GM03348 (cell line): ENCODE measurements at places on chromosomes 7 and 10.

DNA sequence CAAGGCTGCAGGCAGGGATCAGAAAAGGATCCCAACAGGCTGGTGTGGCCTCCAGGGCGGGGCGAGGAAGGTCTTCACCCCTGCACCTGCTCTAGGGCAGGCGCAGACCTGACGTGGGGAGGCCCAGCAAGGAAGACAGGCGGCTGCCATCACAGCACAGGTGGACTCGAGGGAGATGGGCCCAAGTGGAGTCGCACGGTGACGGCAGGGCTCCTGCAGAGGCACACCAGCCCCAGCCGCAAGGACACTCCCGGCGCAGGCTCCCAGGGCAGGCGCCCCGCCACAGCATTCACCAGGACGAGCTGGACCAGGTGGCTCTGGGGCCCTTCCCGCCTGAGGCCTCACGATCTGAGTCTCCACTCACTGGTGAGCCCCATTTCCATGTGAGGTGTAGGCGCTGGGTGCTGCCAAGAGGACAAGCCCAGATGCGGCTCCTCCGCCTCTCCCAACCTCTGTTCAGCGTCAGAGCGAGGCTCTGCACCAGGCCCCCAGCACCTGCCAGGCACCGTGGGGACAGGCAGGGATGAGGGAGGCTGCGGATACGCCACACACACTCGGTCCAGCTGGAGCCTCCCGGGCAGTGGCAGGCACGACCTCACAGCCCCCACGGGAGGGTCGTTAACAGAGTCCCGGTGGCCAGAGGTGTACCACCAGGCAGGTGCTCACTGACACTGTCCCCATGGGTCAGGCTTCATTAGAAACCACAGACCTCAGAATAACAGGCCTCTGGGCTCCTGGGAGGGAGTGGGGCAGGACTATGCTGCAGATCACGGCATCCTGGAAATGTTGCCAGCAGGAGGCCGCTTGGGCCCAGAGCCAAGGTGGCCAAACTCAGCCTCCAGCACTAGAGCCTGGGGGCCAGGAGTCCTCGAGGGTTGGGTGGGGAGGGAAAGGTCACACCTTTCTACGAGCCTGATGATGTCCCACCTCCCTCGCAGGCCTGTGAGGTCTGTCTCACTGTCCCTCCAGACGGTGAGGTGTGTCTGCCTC lies 111.6 kb downstream of the MAD1L1 start:
- no peak for DNase-seq

DNA sequence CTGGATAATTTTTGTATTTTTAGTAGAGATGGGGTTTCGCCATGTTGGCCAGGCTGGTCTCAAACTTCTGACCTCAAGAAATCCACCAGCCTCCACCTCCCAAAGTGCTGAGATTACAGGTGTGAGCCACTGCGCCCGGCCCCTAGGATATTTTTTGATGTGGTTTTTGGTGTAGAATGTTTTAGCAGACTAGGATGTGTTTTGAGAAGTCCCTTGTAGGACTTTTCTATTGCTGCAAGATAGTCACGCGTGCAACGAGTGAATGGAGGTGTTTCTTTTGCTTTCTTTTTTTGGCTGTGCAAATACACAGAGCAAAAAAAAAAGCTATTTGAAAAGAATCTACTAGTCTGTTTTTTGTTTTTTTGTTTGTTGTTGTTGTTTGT lies 29.8 kb upstream of the KLF6 start:
- no peak for DNase-seq

DNA sequence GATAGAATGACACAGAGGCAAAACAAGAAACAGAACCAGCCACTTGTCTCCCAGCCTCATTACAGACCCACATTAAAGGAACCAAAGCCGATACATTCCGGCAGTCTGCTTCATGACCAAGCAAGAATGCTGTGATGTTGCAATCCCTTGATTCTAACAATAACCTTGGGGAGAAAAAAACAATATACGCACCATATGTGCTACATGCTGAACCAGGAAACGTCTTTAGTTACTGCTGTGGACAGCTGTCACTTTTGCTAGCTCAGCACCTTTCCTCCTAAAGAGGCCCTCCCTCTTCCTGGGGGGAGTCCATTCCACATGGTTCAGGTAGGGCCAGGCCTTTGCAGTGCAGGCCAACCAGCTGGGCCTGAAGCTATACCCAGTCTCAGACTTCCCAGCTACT lies 79.1 kb downstream of the PRTFDC1 start:
- peak; percentile 84 for DNase-seq

DNA sequence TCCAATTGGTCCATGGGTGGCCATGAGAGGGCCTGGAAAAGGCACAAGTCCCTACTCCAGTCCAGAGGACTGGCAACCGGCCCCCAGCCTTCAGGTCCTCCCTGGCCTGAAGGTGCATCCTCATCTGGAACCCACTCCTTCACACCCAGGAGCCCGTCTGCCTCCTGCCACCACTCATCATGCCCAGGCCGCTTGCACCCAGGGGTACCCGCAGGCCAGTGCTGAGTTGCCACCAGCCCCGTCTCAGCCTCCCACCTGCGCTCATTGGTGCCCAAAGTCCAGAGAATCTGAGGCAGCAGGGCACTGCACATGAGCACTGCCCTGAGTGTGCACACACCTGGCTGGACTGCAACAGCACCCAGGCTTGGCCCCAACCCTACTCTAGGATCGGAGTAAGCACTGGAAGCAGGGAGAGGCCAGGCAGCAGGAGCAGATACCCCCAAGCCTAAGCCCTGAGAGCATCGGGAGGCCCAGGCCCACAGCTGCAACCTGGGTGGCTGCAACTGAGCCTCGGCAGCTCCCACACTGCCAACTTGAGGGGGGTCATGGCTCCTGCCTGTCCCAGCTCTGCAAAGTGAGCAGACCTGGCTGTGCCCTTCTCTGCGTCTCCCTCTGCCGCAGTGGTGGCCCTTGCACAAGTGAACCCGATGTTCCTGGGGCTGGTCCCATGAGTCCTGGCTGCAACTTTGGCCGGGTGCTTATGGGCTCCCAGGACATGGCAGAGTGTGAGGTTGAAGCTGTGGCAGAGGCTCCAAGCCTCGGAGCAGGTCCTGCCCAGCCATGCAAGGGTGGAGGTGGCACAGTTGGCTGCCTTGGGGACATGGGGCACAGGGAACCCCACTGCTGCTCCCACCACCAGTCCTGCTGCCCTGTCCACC lies 44.3 kb downstream of the TCERG1L start:
- DNase-seq = no peak

- peak; percentile 4 for DNase-seq
Measured at GRCh38 chr7:11540271-11540761, 291.7 kb downstream of the THSD7A start.

DNA sequence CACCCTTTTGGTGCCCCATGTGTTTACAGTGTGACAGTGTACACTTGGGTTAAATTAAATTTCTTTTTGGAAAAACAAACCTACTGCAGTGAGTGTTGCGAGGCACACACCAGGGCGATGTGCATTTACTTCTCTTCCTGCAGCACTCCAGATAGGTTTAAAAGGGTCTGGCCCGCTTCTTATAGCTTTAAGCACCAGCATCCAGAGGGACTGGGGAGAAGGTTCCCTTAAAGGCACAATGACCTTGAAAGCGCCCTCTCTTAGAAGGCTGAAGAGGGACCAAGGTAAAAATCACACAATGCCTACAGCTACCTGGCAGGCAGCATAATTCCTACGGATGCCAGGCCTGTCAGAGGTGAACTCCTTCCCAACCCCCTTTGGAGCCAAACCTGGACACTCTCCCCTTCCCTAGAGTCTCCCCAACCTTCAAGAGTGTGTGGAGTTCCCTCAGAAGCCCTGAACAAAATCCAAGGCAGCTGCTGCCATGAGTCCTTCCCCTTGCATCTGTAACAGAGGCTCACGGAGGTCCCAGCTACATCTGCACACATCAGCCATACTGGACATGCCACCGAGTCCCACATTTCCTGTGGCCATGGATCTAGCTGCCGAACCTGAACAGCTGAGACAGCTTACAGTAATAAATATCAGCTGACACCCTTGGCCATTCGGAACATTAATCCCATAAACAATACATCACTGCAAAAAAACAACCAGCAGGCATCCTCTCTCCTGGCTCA lies 33.2 kb downstream of the TRIM8 start:
- no peak for DNase-seq

- peak; percentile 62 for DNase-seq
Measured at GRCh38 chr7:69598487-69599285, 411 bp downstream of the AUTS2 start.

GRCh38 chr10:124321433-124322089 lies 97.2 kb downstream of the OAT start:
- no peak for DNase-seq

DNA sequence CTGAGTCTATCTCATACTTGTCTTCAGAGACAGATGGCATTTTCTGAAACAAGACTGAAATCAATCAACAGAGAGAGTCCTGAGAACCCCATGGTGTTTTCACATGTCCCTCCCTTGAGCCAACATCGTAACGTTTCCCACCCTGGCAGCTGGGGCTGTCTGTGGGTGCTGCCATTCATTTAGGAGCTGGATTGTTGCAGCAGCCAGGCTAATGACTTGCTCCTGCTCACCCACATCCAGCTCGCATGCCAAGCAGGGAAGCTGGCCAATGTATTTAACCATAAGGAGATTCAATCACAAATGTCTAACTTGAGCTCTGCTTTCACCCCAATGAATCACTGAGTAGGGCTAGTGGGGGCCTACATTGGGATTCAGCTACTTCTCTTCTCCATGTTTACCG lies 146.1 kb downstream of the ADRA2A start:
- no peak for DNase-seq

- DNase-seq = no peak
Measured at GRCh38 chr10:78700413-78700812, 368.4 kb upstream of the ZMIZ1 start.

DNA sequence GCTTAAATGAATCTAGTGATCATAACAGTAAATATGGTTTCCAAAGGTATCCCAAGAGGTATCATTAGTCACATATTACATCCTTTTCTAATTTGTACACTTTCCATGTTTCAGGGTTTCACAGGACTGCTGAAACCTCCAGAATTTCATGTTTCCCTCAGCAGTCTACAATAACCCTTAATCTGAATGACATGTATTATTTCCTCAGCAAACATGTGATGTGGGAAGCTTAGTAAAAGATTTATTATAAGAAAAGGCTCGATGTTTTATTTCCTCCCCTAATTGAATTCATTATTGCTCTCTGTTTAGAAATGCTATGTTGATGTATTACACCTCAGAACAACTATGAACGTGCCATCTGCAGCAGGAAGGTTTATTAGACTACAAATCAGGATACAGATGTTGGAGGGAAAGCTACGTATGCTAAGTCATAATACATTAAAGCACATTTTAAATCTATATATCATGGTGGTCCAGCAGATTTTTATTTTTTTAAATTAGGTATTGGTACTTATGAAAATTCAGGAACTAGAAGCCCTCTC lies 52.5 kb upstream of the SKAP2 start:
- DNase-seq = no peak

GRCh38 chr7:32026083-32026425 lies 44.2 kb downstream of the PDE1C start:
- no peak for DNase-seq

DNA sequence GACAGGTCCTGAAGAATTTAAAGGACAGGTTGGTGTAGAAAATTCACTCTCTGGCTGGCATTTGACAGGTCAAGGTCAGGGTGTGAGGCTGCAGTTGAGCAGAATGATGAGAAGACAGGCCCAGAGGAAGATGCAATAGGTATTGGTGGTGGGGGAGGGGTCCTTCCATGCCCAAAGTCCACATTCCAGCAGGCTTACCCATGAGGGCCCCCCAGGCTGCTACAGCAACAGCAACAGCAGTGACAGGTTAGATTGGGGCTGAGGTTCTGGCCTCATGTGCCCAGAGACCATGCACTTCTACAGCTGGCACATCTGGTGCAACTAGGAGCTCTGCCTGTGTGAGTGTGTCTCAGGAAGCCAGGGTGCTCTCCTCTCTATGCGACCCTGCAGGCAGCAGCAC lies 223.5 kb upstream of the GHITM start:
- no peak for DNase-seq

DNA sequence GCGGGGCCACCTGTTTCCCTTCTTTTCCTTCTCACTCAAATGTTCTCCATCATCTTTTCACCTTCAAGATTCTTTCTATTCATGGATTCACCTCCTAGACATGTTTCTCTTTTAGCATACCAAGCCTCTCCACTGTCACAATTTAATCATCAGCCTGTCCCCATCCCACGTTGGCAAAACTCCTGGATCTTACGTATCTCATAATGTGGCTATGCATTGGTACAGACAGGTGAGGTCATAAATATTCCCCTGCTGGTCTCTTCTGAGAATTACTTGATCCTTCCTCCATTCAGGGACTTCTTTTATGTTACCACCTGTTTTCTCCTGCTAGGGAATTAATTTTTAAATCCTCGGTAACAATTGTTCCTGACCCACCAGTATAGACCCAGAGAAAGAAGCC lies 262.6 kb upstream of the NEBL start:
- no peak for DNase-seq

GRCh38 chr7:68185631-68186456 lies 1189.2 kb downstream of the TYW1 start:
- DNase-seq = no peak

- DNase-seq = peak; percentile 24
Measured at GRCh38 chr10:63698787-63699150, 177.6 kb downstream of the REEP3 start.

GRCh38 chr10:25076506-25077177 lies 60.2 kb downstream of the THNSL1 start:
- no peak for DNase-seq
